ENCODE measurements at places on chromosomes 1 and 21. TPM values are rescaled to one million over a fixed set of nuclear protein-coding genes. Genes with fewer than 3 reads are reported as not detected.

GRCh38 chr21:15751546-15751945 is 21.8 kb downstream of the USP25 start:
- no peak for DNase-seq

GRCh38 chr1:153677718-153678518 is 570 bp upstream of the NPR1 start:
- DNase-seq: no peak

- DNase-seq: no peak
These were observed 20.7 kb upstream of the MX1 start for GRCh38 chr21:41405321-41405720.

- DNase-seq: no peak
These were observed 51.0 kb downstream of the TNN start for GRCh38 chr1:175118375-175119367.

AQP10 gene
- total RNA-seq: not detected

- DNase-seq: peak; percentile 88
These were observed 105.9 kb upstream of the SLC45A1 start for GRCh38 chr1:8211883-8212579.

- DNase-seq: no peak
These were observed 9.6 kb downstream of the SLC37A1 start for GRCh38 chr21:42523211-42523610.

GRCh38 chr1:183218971-183219615 is 33.0 kb downstream of the LAMC2 start:
- no peak for DNase-seq

DNA sequence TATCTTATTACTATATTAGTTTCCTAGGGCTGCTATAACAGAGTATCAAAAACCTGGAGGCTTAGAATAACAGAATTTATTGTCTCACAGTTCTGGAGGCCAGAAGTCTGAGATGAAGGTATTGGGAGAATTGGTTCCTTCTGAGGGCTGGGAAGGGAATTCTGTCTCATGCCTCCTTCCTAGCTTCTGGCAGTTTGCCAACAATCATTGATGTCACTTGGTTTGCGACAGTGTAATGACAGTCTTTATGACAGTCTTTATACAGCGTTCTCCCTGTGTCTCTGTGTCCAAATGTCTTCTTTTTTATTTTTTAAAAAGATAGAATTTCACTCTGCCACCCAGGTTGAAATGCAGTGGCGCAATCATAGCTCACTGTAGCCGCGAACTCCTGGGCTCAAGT is 15.8 kb upstream of the CENPF start:
- DNase-seq: no peak

FCRL4 gene
- not detected for total RNA-seq

CFHR1 gene
- not detected for total RNA-seq

DNA sequence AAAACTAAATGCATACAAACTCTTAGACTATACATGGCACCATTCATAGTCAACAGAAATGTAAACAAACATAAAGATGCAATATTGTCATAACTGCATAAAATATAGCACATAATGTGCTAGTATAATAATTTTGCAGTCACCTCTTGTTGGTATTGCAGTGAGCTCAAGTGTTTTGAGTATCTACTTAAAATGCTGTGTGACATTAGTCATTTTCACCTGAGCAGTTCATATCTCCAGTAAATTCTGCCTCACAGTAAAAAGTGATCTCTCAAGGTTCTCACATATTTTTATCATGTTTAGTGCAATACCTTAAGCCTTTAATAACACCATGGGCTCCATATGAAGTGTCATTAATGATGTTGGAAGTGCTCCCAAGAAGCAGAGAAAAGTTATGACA is 29.6 kb upstream of the FMO2 start:
- DNase-seq: no peak
